HS-27A (cell line): ENCODE measurements at places on chromosomes 6 and 20.
A peak's percentile ranks its signal among the peaks of the same experiment; 100 is the strongest.

- DNase-seq, result no peak
Measured at GRCh38 chr6:24149296-24149695, 23.3 kb downstream of the NRSN1 start.

DNA sequence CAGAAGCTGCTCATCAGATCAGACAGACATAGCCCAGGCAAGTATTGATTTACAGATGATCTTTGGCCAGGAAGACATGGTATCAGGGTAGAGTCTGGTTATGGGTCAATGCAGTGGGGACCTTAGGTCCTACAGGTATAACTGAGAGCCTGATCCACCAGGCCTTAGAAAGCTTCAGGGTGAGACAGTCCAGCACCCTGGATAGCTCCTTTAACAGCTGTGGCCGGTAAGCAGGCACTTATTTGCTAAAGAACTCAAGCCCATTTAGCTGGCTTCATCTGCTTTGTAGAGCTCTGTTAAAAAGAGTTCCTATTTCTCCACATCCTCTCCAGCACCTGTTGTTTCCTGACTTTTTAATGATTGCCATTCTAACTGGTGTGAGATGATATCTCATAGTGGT is 39.6 kb downstream of the ESR1 start:
- DNase-seq, result peak; percentile 17

DNA sequence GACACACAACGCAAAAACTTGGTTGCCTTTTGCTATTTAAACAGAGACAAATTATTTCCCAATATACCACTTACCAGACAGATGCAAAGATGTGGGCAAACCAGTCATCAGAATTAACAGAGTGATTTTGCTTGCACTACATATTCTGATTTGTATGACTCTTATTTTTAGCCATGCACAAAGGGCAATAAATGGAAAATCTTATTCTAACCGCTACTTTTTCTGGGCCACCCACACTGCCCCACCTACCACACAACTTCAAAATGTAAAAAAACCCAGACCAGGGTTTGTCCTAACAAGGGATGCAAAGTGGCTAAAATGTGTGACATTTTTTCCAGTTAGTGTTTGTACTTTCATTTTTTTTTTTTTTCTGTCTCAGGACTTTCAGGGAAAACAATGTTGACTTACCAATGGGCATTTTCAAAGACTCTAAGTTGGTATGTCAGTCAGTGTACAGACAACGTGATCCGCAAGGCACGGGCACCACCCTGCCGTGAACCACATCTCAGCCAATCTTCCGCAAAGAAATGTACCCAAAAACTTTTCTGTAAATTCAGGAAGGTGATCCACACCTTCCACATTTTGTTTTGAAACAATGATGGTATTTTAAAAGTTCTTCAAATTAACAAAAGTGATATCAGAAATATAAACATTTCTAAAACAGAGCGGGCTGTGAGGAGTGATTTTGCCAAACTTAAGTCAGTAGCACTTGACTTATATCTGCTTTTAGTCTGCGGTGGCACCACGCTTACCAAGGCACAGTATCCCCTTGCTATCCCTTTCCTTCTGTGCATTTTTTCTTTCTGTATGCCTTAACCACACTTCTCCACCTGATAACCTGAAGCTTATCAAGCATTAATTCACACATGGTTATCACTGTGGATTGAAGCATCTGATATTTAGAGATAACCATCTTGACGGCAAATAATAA is 185.6 kb downstream of the GJA10 start:
- no peak for DNase-seq

- no peak for DNase-seq
Measured at GRCh38 chr6:110233770-110234374, 53.6 kb downstream of the CDC40 start.

DNA sequence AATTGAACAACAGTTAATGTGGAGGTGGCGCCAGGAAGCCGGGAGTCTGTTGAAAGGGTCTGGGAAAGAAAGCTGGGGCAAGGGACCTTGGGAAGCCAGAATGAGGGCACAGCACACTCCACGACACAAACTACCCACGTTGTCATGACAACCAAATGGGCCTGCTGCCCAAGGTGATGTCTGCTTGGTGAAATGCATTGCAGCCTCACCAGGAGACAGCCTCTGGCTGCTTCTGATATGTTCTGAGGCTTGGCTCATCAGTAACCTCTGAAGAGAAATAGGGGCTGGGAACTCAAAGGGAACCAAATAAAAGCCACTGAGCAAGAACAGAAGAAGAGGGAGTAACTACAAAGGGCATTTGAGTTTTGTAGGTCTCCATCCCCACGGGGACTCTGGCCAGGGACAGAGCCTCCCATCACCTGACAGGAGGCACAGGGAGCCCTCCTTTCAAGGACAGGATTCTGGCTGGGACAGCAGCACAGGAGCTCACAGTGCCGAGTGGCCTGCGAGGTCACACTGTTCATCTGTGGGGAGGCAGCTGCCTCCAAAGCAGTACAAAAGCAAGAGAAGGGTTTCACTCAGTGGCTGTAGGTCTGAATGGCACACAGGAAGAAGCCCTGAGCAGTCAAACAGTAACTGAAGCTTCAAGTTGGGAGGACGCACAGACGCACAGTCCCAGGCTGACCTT is 44.6 kb upstream of the KCNK16 start:
- DNase-seq, result no peak

DNA sequence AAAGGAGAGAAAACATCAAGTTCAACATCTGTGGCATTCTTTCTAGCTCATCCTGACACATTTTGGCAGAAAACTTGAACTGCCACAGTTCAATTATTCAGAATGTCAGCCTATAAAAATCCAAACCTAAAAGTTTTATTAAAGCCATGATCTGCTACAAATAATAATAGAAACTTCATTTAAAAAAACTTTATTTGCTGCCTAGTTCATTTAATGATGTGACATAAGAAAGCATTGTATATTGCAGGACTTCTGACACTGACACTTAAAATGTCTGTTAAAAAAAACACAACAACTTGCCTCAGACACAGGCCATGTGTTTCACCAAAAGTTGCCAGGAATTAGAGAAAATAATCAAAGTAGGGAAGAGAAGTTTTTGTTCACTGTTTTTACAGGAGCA is 88.3 kb upstream of the HTR1E start:
- no peak for DNase-seq

DNA sequence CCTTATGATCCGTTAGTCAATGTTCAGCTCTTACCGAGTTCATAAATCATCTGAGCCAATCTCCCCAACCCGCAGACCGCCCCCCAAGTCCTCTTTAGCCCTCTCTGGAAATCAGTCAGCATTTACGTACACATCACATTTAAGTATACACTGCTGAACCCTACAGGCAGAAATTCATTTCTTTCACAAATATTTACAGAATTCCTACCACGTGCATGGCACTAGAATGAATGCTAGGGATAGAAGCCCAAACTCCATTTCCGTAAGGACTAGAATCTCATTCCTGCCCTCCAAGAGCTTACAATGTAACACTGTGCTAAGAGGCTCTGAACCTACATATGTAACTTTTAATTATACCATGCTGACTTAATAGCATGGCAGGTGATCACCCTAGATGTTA is 1.8 kb downstream of the OSER1 start:
- DNase-seq, result no peak

- DNase-seq, result no peak
Measured at GRCh38 chr20:5734602-5735001, 15.6 kb upstream of the SHLD1 start.

- DNase-seq, result no peak
Measured at GRCh38 chr6:54427396-54427937, 119.2 kb downstream of the TINAG start.

GRCh38 chr6:4295058-4295782 is 159.8 kb upstream of the ECI2 start:
- no peak for DNase-seq

GRCh38 chr6:113980937-113981554 is 10.1 kb upstream of the HDAC2 start:
- DNase-seq, result no peak

DNA sequence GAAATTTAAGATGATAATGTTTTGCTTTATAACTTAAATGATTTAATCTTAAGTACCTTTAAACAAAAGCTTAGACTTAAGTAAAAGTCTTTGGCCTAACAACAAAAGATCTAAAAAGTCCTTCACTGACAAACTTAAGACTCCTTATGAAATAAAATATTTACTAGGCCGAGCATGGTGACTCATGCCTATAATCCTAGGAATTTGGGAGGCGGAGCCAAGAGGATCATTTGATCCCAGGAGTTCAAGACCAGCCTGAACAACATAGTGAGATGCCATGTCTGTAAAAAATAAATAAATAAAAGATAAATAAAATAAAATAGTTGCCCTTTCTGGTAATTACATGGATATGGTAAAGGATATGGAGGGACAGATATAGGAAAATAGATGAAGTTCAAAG is 12.4 kb downstream of the KATNA1 start:
- peak; percentile 64 for DNase-seq

DNA sequence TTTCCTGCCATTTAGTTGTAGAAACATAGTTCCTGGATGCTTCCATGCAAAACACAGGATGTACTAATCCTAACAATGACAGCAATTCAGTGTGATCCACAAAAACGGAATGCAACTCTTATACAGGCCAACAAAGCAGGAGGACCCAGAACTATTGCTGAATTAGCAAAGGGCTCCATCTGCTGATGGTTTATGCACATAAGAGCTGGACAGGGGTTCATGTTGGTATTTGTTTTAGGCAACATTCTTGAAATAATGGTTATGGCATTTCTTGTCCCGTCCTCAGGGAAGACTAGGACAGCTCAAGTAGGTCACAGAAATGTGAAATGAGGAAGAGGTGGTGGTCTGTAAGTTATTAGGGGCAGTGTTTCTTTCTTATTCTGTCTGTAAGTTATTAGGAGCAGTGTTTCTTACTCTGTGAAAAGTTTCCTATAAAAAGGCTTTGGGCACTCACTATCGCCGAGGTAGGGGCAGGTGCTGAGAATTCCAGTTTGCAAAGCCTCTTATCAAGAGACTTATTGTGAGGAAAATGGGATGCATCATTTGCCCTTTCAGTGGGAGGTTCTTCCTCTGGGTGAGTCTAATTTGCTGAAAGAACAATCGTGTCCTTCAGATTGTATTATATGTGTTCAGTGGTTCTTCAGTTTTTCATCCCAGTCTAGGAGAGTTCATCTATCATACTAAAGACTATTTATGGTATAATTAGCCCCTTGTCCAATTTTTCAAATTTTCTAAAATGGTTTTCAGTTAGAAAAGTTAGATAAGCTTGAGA is 171.1 kb downstream of the MCHR2 start:
- peak; percentile 8 for DNase-seq

GRCh38 chr6:167812088-167812487 is 14.6 kb upstream of the AFDN start:
- no peak for DNase-seq

DNA sequence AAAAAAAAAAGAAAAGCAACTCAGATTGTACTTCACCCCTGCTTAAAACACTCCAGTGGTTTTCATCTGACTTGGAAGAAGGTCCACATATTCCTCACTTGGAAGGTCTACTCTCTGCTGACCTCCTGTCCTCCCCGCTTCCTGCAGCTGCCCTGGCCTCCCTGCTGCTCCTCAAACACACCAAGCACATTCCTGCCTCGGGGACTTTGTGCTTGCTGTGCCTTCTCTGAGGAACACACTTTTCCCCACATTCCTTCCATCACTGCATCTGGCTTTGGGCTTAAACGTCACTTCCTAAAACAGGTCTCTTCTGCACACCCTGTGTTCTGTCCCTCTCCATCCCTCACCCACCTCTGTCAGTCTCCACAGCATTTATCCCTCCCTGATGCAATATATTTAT is 4.9 kb upstream of the PDYN start:
- DNase-seq, result no peak

DNA sequence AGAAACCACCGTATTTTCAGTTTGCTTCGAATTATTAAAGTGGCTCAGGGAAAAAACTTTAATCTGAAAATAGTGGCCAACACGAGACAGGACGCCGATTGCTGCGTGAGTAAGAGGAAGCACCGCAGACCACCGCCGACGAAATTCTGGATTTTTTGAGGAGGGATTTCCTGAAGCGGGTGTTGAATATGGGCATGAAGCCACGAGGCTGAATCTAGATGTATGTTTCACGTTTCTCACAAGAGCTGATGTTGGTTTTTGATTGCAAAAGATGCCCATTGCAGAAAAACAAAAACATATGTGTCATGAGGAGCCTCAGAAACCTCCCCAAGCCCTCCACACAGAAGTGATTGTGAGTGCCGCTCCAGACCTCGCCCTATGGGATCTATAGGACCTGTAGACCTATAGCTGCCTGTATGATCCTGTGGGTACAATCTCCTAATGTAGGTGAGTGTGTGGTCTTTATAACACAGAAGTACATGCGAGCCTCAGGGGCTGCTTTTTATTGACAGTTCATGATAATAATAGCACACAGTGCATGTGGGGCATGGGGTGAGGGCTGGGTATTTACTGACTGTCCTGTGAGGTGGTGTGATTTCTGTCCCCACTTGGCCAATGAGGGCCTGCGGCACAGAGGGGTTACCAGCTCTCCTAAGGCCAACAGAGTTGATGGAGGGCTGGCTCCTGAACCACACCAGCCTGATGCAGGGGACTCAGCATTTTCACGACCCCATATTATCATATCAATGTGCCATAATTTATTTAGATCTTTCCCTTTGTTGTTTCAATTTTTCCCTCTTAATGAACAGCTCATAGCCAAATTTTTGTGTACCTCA is 243.9 kb downstream of the DLL1 start:
- no peak for DNase-seq

- DNase-seq, result no peak
Measured at GRCh38 chr6:145151624-145152023, 583.7 kb downstream of the EPM2A start.

- no peak for DNase-seq
Measured at GRCh38 chr6:143205991-143206390, 145.3 kb downstream of the AIG1 start.

GRCh38 chr20:53829255-53829723 is 235.7 kb upstream of the ZNF217 start:
- DNase-seq, result peak; percentile 98

DNA sequence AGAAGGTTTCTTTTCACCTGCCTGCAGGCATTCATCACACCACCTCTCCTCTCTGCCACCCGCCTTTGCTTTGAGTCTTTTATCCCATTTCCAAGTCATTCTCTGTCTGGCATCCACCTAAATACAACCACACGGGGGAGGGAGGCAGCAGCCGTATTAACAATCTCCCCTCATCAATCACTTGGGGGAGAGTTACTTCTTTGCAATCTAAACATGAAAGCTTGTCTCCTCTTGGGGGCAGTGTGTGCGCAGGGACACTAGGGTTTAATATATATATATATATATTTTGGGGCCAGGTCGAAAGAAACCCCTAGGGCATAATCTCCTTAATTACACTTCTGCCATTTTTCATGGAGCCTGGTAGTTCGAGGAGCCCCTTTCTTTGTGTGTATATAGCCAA is 214.5 kb downstream of the TSHZ2 start:
- DNase-seq, result no peak

GRCh38 chr6:22943327-22943726 is 374.0 kb downstream of the HDGFL1 start:
- DNase-seq, result no peak

GRCh38 chr6:2816158-2816557 is 25.5 kb downstream of the SERPINB1 start:
- no peak for DNase-seq

GRCh38 chr6:113697632-113698410 is 159.3 kb upstream of the MARCKS start:
- DNase-seq, result peak; percentile 70
